M059J (cell line): ENCODE measurements at places on chromosomes 3 and 15.

- DNase-seq = no peak
These were observed 633.7 kb upstream of the SUCLG2 start for GRCh38 chr3:68288085-68288484.

DNA sequence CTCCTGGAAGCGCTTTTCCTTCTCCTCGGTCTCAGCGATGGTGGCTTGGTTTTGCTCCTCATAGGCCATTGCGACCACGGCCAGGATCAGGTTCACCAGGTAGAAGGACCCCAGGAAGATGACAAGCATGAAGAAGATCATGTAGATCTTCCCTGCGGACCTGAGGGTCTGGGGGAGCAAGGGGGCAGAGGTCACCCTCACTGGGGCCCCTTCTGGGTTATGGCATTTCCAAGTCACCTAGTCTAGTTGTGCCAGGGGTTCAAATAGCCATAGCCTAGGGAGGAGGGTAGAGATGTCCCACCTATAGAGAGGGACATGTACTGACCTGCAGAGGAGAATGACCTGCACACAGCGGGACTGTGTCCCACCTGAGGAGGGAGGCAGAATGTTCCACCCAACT lies 43.5 kb downstream of the SCN5A start:
- no peak for DNase-seq

DNA sequence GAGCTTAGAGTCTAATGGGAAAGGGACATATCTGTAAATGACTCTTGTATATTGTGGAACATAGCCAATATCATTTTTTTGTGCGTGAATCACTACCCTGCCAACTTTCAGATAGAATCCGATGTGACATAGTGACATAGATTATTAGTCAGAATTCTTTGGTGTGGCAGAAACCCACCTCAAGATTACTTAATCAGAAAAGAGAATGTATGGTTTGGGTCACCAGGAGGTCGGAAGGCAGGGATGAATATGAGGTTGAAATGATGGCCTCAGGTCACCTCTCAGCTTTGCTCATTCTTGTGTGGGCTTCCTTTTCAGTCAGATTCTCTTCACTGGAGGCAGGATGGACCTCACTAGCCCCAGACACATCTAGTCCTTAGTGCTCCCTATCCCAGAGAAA lies 41.4 kb downstream of the SNAPC5 start:
- peak; percentile 66 for DNase-seq

DNA sequence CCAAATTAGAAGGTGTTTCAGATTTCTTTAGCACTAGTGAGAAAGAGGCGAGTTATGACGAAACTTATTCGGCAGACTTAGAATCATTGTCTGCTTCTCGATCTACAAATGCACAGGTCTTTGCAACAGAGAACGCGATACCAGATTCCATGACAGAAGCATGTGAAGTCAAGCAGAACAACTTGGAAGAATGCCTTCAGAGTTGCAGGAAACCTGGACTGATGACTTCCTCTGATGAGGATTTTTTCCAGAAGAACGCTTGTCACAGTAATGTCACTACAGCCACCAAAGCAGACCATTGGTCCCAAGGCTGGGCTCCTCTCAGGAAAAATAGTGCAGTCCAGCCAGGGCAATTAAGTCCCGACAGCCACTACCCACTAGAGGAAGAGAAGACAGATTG lies 50.6 kb downstream of the CDAN1 start:
- no peak for DNase-seq

GRCh38 chr15:74826364-74826819 lies at the start of gene CPLX3:
Gene CPLX3 (plus strand): TSS chr15:74826627. CDS start chr15:74826704, 77 bp downstream.
- no peak for DNase-seq

DNA sequence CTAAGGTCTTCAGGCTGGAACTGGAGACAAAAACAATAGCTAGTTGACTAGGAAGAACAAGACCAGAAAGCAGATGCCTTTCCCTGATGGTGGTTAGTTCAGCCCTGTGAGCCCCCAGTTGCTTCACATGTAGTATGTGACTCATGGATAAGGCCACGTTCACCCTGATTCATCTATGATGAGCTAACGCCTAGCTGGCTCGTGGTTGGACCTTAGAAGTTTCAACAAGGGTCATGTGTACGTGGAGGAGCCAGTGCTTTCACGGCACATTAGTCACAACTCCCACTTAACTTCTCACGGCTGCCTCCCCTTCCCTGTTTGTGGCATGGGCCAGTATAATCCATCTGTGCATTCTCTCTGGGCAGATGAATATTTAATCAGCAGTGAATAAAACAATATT lies 20.6 kb downstream of the COL8A1 start:
- peak; percentile 99 for DNase-seq

DNA sequence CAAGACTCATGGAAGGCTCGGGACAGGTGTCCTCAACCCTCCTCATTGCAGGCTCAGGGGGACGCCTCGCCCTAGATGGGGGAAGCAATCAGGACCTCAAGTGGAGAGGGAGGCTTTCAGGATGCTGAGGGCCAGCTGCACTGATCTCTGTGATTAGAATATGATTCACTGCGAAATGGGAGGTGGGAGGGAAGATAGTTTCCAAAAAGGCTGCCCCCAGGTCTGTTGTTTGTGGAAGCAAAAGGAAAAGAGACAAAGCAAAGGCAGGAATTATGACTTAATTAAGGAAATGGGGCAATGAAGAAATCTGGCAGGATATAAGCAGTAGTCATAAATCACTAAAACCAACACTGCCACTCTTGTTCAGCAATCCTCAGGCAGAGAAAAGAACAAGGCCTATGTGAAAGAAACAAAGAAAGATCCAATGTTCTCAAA lies 85.6 kb upstream of the ABHD17C start:
- peak; percentile 69 for DNase-seq

DNA sequence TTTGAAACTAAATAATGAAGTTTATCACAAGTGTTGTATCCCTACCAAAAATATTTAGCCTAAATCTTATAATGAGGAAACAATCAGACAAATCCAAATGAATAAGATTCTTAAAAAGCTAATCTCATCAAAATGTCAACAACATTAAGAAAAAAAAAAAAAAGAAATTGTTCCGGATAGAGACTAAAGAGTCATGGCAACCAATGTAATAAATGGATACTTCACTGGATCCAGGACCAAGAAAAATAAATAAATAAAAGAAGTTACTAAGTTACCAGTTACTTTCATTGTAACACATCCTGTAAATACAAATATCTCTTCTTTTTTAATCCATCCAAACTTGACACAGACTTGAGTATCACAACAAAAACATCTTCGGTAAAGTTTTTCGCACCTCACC lies 607 bp downstream of the MRPL47 start:
- DNase-seq = no peak

DNA sequence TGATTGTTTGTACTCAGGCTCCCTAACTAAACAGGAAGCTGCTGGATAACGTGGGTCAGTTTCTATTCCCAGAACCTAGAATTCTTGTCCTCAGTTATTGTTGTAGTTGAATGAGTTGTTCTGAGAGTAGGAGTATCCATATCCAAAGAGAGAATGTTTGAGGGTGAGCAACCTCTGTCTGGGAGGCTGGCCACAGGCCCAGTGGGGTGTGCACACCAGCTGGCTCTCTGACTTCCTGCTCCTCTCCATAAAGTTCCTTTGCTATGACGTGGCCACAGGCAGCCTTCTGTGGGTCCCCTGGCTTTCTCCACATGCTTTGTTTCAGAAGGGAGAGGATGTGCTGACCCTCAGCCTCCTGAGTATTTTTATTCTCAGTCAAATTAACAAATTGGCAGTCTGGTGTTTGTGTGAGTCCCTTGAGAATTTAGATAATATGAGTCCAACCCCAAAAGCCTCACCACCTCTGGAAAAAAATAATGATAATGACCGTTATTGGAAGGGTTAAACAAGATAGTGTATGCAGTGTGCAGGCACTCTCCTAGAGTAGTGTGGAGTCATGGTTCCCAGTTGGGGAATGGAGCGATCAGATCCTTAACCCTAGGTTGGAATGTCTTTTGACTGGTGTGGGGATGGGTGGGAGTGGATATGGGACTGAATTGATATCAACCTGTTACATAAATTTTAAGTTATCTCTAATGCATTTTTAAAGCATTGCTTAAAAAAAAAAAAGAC lies 47.6 kb upstream of the MED12L start:
- peak; percentile 95 for DNase-seq

DNA sequence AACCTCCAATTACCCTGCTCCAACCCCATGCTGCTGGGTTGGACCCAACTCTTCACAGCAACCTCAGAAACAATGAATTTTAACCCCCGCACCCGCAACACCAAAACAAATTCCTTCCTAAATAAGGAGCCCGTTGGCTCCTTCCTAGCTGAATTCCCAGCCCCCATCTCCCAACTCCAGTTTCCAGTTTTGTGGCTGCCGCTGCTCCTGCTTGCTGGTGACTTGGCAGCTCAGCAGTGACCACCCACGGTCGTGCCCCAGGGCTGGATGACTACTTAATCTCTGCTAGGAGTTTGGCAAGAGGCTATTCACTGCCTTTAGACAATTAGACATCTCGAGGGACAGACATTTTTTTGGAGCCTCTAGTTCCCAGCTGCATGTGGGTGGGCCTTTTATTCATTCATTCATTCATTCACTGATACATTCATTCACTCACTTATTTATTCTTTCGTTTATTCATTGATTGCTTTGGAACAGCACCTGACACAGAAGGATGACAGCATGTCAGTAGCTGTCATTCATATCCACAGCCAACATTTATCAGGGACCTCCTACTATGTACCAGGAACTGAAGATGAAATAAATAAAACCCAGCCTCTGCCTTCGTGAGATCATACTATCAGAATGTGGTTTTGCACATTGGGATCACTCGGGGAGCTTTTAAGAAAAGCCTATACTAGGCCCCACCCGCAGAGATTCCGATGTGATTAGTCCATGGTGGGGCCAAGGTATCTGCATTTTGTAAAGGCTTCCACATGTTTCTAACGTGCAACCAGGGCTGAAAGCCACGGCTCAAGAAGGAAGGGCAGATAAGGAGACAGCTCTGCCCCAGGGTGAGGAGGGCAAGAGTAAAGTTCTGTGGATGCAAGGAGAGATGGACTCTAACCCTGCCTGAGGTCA lies 256.5 kb downstream of the SHQ1 start:
- peak; percentile 93 for DNase-seq

DNA sequence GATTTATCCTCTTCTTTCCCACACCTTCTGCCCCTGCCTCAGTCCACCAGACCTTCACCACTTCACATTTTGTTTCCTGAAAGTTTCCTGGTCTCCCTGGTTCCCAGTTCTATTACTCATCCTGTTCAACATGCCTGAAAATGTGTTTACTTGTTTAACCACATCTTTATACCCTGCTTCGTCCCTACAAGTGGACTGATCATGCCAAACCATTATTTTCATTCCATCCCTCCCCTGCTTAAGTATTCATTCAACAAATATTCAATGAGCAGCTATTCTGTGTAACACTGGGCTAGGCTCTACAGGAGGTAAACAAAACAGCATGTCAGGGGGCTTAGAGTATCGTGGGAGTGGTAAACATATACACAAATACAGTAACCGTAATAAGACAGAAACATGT lies 5.5 kb downstream of the MYO5A start:
- peak; percentile 91 for DNase-seq
